Activated CD8-positive, alpha-beta memory T cell treated with anti-CD3 and anti-CD28 coated beads for 4 hours (primary cell): ENCODE measurements at places on chromosomes 16 and 17.

GRCh38 chr17:54903375-54903774 lies 2.7 kb downstream of the TOM1L1 start:
- DNase-seq, result no peak

DNA sequence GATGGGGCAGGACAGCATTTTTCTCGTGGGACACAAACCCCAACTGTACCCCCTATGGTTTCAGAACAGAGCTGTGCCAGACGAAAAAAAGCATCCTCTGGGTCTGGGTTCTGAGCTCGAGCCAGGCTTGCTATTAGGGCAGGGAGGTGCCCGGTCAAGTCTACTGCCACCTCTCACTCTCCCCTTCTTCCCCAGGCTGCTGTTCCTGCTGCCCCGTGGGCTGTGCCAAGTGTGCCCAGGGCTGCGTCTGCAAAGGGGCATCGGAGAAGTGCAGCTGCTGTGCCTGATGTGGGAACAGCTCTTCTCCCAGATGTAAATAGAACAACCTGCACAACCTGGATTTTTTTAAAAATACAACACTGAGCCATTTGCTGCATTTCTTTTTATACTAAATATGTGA lies 1.1 kb downstream of the MT1E start:
- no peak for DNase-seq

GRCh38 chr16:3029491-3030221 lies 5.8 kb downstream of the THOC6 start:
- DNase-seq, result no peak

GRCh38 chr17:58324409-58325288 lies 3.9 kb downstream of the TSPOAP1 start:
- no peak for DNase-seq

- no peak for DNase-seq
Observed at GRCh38 chr17:75370286-75370915, 35.1 kb downstream of the GRB2 start.

- DNase-seq, result no peak
Observed at GRCh38 chr17:62033317-62033716, 31.8 kb downstream of the MED13 start.

DNA sequence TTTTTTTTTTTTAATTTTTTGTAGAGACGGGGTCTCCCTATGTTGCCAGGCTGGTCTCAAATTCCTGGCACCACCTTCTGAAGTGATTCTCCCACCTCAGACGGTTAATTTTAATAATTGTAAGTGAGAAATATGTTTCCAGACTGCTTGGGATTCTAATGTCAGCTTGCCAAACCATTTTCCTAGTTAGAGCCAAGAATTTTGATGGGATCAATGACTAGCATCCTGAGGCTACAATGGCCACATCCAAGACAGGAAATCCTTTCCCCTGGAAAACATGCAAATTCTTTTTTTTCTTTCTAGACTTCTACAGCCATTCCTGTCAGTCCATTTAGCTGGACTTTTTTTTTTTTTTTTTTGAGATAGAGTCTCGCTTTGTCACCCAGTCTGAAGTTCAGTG lies 32.6 kb downstream of the IGF2BP1 start:
- no peak for DNase-seq

DNA sequence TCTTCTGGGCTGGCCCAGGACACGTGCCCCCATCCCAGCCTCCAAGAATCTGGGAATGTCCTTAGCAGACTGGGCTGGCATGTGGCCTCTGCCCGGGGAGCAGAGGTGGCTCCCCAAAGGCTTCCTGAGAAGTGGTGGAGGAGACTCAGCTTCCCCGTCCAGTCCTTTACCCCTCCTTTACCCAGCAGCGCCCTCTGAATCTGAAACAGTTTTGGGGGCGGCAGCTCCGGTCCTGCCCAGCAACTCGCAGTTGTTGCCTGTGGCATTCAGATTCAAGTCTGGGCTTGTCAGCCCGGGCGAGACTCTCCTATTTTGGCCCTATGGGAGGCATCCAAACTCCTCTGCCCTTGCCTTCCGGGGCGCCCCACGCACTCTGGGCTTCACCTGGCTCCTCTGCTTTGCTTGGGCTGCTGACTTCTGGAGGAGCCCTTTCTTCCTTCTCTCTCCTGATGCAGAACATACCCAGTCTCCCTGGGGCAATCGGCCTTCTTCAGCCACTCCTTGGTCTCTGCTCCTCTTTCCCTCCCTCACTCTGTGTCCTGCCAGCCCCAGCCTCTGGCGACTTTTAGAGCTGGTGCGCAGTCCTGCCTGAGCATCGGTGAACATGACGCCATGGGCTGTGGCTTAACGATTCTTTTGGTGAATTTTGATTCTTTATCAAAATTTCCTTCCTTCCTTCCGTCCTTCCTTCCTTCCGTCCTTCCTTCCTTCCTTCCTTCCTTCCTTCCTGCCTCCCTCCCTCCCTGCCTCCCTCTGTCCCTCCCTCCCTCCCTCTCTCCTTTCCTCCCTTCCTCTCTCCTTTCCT lies 55.2 kb downstream of the CMIP start:
- no peak for DNase-seq

- DNase-seq, result no peak
Observed at GRCh38 chr17:76237859-76238313, 2.4 kb downstream of the RNF157 start.

- no peak for DNase-seq
Observed at GRCh38 chr16:86377251-86378022, 132.9 kb upstream of the FOXF1 start.

DNA sequence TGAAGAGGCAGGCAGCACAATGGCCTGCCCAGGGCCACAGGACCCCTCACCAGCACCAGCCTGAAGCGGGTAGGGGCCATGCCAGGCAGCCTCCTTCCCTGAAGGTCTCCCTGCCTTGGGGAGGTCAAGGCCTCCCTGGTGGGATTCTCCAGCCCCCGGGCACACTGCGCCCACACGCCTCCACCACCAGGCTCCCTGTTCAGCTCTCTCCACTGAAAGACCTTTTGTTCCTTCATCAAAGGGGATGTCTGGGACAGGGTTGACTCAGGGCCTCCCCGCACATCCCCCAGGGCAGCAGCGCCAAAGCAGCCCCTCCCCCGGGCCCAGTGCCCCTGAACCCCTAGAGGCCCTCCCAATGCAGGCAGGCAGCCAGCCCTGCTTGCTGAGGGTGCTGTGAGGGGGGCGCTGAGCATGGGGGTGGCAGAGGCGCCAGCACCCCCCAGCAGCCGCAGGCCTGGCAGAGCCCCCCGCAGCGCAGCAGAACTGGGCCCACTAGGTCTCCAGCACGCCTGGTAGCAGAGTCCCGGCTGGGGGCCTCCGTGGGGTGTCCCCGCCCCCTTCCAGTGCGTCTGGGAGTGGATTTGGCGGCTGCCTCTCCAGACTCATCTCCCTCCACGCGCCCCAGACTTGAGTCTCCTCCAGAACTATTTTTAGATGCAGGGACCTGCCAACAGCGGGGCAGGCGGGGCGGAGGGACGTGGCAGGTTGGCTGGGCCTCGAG lies 13.1 kb downstream of the BCAR1 start:
- no peak for DNase-seq

GRCh38 chr17:7262192-7262934 lies at the start of gene CLDN7:
Gene CLDN7, minus strand, starts transcription at chr17:7262478. Its CDS starts 435 bp downstream, at chr17:7262043.
- no peak for DNase-seq

GRCh38 chr17:60548990-60549389 lies 22.9 kb upstream of the APPBP2 start:
- no peak for DNase-seq

GRCh38 chr17:46773676-46774075 lies 44.8 kb downstream of the WNT3 start:
- DNase-seq, result no peak

DNA sequence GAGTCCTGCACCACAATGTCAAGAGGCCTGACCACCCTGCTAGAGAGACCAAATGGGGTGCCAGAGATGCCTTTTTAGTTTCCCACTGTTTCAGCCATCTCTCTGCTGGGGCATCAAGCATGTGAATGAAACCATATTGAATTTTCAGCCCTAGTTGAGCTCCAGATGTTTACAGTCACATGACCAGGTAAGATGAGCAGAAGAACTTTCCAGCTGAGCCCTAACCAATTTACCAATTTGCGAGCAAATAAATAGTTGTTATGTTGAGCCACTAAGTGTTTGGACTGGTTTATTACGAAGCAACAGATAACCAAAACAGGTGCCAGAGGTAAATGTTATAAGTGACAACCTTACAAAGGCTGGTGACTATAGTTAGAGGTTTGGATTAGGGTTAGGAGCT lies 209.1 kb upstream of the CCL2 start:
- no peak for DNase-seq

DNA sequence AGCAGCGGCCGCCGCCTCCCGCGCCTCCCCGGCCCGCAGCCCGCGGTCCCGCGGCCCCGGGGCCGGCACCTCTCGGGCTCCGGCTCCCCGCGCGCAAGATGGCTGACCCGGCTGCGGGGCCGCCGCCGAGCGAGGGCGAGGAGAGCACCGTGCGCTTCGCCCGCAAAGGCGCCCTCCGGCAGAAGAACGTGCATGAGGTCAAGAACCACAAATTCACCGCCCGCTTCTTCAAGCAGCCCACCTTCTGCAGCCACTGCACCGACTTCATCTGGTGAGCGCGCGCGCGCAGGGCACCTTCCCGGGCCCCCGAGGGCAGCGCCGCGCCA lies 258 bp downstream of the PRKCB start:
- DNase-seq, result no peak

DNA sequence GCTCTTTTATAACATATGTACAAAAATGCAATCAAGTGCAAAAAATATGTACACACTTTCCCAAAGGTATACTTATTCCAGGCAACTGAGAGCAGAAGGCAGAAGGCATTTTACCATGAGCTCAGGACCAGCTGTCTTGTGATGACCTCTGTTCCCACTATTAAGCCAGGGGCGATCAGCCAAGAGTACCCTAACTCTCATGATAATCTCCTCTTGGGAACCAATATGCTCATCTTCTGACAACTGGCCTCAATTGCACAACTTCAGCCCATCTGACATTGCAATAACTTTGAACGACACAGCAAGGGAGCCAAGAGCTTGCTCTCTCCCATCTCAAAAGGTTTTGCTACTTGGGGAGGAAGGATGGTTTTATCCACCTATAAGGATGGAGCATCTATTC lies 471.9 kb downstream of the HS3ST3B1 start:
- DNase-seq, result no peak

DNA sequence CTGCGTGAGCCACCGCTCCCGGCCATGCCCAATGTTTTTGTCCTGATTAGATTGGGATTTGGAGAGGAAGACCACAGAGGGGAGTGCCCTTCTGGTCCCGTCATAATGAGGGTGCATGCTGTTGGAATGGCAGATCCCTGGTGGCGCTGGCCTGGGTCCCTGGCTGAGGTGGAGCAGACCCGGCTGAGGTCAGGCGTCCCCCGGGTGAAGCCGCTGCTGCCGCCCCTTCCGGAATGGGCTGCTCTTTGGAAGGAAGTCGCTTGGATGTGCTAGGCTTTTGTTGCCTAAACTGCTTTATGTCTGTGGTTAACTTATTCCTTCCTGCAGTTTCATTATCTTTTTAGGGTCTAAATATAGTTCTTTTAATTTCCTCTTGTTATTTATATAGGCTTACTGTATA lies 120.3 kb upstream of the CHMP6 start:
- DNase-seq, result no peak

DNA sequence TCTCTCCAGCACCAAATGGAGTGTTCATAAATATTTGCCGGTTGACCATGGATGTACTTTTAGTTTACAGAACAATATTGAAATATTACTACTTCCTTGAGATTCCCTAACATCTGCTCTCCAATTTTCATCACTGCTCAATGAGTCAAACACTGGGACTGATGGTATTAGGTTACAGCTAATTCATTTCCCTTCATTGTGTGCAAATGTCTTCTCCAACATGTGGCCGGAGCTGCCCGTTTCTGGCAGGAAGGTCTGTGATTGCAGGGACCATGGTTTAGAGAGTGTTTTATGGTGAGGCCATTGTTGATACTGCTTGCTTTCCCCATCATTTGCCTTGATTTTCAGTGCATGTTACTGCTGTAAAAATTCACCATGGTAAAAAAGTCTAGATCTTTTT lies 209.3 kb downstream of the HS3ST3B1 start:
- DNase-seq, result no peak

- DNase-seq, result no peak
Observed at GRCh38 chr17:7354262-7354843, 603 bp upstream of the TMEM95 start.
